ENCODE measurements at places on chromosomes 2 and 18.

- no peak for DNase-seq
Measured at GRCh38 chr2:119860924-119861323, 101.2 kb downstream of the PTPN4 start.

GRCh38 chr2:204451766-204452165 lies 93.5 kb upstream of the PARD3B start:
- DNase-seq, result no peak

- no peak for DNase-seq
Measured at GRCh38 chr2:209471037-209471436, 47.2 kb downstream of the MAP2 start.

DNA sequence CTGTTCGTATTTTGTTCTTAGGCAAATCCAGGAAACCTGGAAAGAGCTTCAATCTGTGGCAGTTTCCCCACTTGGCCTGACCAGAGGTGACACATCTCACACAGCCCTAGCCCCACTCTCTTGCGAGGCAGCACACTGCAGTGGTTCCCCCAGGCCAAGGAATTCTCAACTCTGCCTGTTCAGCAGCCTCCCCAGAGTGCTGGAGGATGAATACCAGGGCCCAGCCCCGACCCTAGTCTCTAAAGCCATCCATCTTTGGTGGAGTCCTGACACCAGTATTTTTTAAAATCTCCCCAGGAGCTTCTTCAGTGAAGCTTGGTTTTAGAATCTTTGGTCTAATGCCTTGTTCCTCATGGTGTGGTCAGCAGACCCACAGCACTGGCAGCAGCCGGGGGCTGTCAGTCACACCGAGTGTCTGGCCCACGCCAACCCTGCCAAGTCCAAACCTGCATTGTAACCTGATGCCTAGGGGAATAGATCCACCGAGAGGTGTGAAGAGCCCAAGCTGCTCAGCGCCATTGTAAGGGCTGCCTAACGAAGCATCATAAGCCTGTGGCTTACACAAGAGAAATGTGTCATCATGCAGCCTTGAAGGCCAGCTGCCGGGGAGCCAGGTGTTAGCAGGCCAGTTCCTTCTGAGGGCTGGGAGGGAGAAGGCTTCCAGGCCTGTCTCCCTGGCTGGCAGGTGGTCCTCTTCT lies 428.7 kb upstream of the ID2 start:
- DNase-seq, result no peak

GRCh38 chr18:23300231-23300805 lies 152.8 kb upstream of the RIOK3 start:
- no peak for DNase-seq

- no peak for DNase-seq
Measured at GRCh38 chr18:24060644-24061043, 46.1 kb downstream of the TTC39C start.

- DNase-seq, result no peak
Measured at GRCh38 chr18:50231621-50232020, 34.7 kb downstream of the CFAP53 start.

- no peak for DNase-seq
Measured at GRCh38 chr2:186060744-186061440, 322.3 kb downstream of the FSIP2 start.

GRCh38 chr2:212595036-212595654 lies 56.5 kb upstream of the ERBB4 start:
- no peak for DNase-seq

DNA sequence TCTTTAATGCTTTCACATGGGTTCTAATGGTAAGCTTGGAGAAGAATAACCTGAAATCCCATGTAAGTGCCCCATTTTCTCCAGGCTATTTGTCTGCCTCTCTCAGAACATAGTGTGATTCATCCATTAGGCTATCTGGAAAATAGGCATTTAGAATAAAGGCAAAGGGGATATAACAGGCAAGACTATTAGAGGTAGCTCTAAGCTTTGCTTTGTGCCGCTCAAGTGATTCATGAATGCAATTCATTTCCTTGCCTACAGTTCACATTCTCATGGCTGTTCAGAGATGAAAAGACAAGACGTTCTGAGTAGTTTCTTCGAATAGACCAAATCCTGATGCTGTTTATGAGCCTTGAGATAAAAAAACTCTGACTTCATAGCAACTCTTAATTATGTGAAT lies 101.7 kb downstream of the ANKRD44 start:
- no peak for DNase-seq

- no peak for DNase-seq
Measured at GRCh38 chr2:65974067-65974723, 460.7 kb upstream of the MEIS1 start.

- DNase-seq, result no peak
Measured at GRCh38 chr18:54035927-54036326, 188.5 kb downstream of the MBD2 start.

DNA sequence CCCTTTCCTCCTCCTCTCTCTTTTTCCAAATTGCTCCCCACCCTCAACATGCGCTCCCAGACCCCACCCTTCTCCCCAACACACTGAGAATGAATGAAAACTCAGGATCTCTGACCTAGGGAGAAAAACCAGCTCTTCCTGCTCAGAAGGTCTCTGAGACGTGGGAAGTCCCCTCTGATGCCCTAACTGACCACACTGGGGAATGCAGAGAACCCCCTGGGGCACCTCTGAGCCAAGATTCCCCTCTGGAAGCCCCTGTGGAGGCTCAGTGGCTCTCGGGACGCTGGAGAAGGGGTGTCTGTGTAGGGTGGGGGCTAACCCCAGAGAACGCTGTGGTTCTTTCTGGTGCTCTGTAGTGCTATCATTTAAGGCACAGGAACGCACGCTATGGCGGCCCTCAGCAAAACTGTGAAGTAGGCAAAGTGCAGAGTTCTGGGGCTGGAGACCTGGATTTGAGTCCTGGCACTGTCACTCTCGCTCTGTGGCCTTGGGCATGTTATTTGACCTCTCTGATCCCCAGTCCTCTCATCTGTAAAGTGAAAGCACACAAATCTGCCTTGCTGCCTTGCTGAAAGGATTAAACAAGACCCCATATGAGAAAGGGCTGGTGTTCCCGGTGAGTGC lies 17.1 kb downstream of the ATOH8 start:
- no peak for DNase-seq

GRCh38 chr18:55302167-55302833 lies 285.7 kb downstream of the TCF4 start:
- DNase-seq, result no peak

GRCh38 chr2:147025646-147026585 lies 818.9 kb upstream of the ACVR2A start:
- no peak for DNase-seq

DNA sequence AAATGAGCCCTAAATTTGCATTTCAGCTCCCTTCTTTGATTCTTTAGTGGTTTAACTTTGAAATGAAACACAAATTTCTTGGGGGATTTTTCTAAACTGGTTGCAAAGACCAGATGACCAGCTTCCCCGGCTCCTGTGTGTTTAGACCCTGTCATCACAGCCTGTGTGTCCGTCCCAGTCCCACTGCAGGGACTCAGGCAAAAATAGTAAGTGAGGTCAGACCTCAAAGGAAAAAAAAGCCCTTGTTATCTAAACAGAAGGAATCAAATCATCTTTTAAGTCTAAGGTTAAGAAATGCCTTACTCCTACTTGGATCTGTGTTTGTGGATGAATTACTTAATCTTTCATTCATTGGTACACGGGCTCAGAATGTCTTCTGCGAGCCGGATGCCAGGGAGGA lies 423.7 kb downstream of the LPIN1 start:
- no peak for DNase-seq

DNA sequence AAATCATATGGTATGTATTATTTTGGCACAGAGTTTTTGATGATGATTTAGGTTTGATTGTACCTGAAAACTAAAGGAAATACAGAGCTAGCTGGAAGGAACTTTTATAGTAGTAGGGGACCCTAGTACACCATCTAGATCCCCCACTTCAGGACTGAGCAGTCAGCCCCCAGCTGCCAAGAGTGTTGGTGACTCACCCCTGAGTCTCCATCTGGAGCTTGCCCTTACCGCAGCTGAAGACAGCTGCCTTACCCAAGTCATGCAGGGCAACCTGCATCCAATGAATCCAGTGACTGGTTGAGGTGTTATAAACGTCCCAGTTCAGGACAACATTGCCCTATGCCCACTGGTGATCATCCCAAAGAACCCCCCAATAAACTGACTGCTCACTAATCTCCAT lies 15.3 kb downstream of the PMS1 start:
- DNase-seq, result peak; percentile 44

- DNase-seq, result peak; percentile 21
Measured at GRCh38 chr18:24514439-24514838, 54.0 kb downstream of the HRH4 start.

- DNase-seq, result no peak
Measured at GRCh38 chr2:113757138-113757657, 756 bp upstream of the SLC35F5 start.

- DNase-seq, result no peak
Measured at GRCh38 chr2:23905155-23905554, 21.8 kb downstream of the ATAD2B start.

DNA sequence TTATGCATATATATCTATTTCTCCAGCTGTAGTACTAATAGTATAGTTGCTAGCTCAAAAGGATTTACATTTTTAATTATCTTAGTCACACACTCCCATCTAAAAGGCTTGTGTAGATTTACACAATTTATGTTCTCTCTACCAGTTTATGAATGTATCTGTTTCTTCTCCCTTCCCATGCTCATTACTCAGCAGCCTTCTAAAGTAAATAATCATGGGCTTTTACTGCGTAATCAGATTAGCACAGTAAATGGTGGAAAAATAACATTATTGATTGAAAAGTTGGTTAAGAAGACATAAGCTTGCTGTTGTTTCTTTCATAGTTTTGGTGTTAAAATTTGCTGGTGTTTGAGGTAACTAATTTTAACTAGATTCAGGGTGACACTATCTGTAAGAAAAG lies 81.8 kb downstream of the PTPN4 start:
- no peak for DNase-seq

- no peak for DNase-seq
Measured at GRCh38 chr2:152411154-152411553, 76.2 kb downstream of the FMNL2 start.

DNA sequence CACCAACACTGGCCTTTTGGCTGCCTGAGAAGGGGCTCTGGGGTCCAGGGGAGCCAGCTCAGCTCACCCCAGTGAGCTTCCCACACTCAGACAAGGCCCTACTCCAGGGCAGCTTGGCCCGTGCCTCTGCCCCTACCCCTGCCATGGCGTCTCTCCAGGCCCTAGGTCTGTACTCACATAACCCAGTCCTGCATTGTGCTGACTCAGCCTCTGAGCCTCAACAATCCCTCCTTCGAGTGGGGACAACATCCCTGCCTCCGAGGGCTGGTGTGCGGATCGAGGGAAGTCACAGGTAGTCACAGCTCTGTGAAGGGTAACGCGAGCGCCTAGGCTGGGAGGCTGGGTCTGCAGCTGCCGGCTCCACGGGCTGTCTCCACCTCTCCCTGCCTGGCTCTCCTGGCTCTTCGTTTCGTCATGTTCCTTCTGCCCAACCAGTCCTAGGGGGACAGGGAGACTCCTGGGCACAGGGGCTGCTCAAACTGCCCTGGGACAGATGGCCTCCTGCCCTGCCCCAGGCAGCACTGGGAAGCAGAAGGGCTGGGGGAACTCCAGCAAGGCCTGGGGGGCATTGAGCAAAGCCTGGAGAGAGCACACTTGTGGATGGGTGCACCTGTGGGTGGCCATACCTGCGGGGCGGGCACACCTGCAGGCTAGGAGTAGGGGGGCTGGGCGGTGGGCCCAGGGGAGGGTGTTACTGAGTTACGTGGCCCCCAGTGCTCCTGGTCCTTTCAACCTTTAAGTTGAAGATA lies 74.6 kb downstream of the RRM2 start:
- DNase-seq, result no peak

DNA sequence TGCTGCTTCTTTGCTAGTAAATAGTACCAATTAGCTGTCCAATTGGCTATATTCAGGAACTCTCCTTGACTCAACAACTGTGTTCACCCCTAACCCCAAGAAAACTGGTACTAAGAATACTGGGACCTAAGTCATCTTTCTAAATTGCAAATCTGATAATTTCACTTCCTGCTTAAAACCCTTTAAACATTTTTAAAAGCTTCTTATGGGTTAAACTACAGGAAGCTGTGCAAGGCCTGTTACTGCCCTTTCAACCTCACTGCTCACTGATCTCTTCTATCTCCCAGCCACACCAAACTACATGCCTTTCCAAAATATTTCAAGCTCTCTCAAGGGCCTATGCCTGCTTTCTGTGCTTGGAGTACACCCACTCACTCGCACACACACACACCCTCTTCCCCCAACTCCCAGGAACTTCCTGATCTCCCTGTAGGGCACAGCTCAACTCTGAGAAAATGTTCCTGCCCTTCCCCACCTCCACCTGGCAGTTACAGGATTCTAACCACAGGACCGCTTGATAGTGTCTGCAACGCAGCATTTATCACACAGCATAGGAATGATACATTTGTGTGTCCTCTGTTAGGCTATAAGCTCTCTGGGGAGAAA lies 6.7 kb downstream of the LMAN1 start:
- no peak for DNase-seq

DNA sequence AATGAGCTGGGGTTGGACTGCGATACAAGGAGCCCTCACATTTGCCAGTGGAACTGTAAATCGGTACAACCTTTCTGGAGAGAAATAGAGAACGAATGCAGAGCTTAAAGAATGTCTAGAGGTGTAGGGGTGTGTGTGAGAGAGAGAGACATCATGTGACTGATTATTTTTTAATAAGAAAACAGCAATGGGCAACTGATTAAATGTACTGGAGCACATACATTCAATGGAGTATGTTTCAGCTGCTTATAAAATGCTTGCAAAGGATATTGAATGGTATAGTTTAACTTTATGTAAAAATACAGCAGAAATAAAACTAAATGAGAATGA lies 391 bp upstream of the TMEM17 start:
- no peak for DNase-seq

DNA sequence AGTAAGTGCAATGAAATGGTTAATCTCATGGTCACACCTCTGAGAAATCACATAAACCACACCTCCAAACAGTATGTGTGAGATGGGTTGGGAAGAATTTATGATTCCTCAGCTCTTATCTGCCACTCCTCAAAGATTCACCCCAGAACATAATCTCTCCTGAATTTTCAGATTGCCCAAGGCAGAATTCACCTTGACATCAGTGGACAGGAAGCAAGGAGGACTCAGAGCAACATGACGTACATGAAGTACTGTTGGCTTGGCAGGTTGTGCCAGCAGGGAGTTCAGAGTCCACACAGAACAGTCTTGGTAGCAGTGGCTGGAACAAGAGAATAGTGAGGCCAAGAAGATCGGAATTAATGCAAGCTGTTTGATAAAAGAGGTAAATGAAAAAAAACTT lies 31.7 kb upstream of the CYBRD1 start:
- no peak for DNase-seq

DNA sequence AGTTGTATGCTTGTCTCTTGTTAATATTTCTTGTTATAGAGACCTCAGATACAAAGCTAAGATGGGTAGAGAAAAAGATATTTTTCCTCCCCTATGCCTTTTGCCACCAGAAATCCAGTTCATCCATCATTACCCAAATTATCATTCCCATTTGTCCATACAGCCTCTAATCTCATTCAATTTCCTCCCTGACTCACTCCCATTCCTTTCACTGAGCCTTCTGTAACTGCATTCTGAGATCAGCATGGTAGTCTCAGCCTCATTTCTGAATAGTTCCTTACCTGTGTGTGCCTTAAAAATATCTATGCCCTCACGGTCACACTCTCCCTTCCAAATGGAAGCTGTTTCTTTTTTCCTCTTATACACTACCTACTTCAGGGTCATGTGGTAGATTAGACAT lies 15.7 kb upstream of the PIK3C3 start:
- no peak for DNase-seq
